ENCODE measurements at places on chromosomes 6 and 20. TPM values are rescaled to one million over a fixed set of nuclear protein-coding genes. Genes with fewer than 3 reads are reported as not detected.

- no peak for DNase-seq
Observed at GRCh38 chr6:147117011-147117410, 87.2 kb upstream of the STXBP5 start.

DNA sequence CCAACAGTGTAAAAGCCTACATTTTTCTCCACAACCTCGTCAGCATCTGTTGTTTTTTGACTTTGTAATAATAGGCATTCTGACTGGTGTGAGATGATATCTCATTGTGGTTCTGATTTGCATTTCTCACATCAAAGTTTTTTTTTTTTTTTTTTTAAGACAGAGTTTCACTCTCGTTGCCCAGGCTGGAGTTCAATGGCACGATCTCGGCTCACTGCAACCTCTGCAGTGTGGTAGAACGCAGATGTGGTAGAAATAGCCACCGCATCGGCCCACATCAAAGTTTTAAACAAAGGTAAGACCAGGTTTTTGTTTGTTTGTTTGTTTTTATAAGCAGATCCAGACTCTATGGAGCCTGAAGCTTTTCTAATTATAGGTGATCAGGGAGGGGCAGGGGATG is 12.7 kb upstream of the PPP1R3G start:
- no peak for DNase-seq

DNA sequence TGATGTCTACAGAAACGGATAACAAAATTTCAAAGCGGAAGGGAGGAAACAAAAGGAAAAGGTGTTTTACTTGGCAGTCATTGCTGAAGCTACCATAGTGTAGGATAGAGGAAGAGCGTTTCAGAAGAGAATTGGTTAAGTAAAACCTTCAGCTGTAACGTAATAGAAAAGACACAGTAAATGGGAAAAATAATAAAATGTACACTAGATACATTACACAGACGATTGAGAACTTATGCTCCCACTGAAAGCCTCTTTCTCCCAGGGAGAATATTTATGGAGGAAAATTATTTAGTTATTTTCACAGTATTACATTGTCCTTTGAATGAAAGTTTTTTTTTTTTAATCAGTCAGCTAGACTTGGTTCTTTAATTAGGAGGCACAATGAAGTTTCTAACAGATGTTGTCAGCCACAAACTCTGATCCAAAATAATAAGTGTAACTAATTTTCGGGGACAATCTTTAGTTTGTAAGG is 90.7 kb upstream of the PRDM1 start:
- no peak for DNase-seq

DNA sequence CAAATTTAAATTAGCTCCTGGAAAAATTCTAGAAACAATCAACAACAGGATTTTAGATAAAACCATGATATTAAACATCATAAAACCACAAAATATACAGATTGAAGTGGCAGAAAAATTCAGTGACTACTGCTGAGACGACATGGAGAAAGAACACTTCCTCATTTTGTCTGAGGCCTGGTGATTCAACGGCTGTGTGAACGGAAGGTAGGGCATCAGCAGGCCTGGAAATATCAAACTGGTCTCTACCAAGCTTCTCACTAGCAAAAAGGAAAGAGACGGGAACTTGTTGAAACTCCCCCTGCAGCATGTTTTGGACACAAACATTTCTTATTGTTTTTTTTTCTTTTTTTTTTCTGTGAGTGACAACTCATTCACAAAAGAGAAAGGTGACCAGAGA is 58.0 kb upstream of the AHI1 start:
- no peak for DNase-seq

- peak; percentile 98 for DNase-seq
Observed at GRCh38 chr6:31814677-31815024, 432 bp downstream of the HSPA1L start.

- no peak for DNase-seq
Observed at GRCh38 chr6:33874136-33874760, 70.4 kb upstream of the MLN start.

GRCh38 chr6:24646771-24647170 is 780 bp upstream of the KIAA0319 start:
- DNase-seq, result no peak

DNA sequence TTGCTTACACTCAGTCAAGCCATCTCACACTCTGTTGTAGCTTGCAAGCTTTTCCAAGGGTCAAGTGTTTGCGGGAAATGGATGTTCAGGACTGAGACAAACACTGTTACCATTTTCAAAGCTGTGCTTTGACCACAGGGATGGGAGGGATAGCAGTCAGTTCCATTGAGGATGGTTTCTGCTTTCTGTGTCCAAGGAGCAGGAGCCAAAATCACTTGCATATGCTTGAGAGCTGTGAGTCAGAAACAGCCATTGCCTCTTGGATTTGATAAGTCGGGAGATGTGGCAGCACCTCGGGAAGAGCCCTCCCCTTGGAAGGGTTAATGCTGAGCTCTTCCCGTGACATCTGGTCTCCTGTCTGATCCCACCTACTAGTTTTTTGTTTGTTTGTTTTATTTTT is 85.2 kb downstream of the TCP11 start:
- DNase-seq, result no peak

GRCh38 chr20:45341939-45342854 is 6.0 kb downstream of the SDC4 start:
- DNase-seq, result peak; percentile 80

GRCh38 chr20:57040924-57041323 is 225.5 kb downstream of the BMP7 start:
- DNase-seq, result no peak

GRCh38 chr6:109362102-109362884 is 20.0 kb downstream of the CD164 start:
- no peak for DNase-seq

MAVS gene
- total RNA-seq, result 46.0 TPM

SPTLC3 gene
- 66.6 TPM for total RNA-seq

ORC3 gene
- 9.7 TPM for total RNA-seq

HTR1E gene
- not detected for total RNA-seq

SNAI1 gene
- 0.56 TPM for total RNA-seq

Data from suprapubic skin (tissue), 4 donors.